Stimulated activated CD4-positive, alpha-beta T cell treated with anti-CD3 and anti-CD28 coated beads, Interleukin-1b, Interleukin-23, amount 100 ng/mL, for 1 hour (primary cell): ENCODE measurements at places on chromosomes 12 and 14.

DNA sequence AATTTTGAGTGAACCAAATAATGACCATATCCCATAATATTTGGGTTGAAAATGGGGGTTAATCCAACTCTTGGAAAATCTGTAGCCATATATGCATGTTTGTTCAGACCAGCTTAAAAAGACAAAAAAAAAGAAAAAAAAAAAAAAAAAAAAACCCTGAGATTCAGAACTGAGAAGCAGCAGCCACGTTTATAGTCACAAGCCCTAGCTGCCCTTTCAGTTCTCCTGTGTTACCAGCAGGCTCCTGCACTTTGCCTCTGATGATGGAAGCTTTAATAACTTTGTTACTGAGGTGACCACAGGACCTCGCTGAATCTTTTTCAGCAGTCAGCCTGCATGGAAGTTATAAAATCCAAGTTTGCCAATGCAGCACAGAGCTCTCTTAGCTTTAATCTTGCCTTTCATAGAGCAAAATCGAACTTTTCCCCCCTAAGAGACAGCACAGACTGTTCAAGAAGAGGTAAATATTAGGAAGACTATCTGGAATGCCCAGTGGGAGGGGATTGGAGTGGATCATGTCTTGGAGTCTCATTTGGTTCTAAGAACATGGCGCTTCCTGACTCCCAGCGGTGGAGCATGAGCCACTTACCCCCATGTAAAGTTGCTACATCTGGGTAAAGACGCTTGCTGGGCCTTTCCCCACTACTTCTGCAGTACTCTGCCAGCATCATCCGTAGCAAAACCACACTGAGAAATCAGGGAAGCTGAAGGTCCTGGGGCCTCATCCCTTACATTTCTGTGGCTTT lies 20.6 kb downstream of the GNG2 start:
- DNase-seq = no peak

DNA sequence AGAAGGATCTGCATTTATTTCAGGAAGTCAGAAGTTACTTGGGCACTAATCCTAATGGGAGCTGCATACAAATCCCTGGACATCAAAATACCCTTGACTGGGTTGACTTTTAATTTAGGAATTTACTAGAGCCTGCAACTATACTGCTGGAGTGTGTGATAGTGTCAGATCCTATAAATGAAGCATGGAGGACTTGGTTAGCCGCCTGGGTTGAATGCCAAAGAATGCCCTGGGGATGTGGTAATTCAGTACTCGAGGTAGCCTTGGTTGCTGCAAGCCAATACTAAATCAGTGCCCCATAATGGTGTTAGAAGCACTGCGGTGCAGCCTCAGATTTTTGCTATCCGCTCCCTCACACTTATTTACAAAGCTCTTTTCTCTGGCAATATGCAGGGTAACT lies 184.9 kb downstream of the CAPZA3 start:
- DNase-seq = no peak

- DNase-seq = no peak
Measured at GRCh38 chr12:51181558-51181957, 8.6 kb upstream of the TFCP2 start.

GRCh38 chr14:81669308-81669707 lies 135.7 kb upstream of the SEL1L start:
- DNase-seq = no peak
